ENCODE measurements at places on chromosomes 1 and 21.

DNA sequence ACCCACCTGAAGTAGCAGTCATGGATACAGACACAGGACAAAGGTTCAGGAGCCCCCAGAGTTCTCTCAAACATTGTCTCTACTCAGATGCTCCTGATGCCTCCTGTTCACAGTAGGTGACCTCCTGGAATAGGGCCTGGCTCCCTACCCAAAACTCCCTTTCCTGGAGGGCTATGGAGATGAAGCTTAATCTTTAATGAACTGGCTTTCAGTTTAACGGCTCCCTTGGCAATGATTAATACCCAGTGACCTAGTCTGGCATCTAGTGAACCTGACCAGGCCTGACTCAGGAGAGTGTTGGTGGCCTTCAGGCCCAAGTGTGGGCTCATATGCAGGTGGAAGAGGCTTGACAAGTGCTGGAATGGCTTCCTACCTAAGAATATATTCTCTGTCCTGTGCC lies 65.2 kb upstream of the TRABD2B start:
- DNase-seq: no peak

DNA sequence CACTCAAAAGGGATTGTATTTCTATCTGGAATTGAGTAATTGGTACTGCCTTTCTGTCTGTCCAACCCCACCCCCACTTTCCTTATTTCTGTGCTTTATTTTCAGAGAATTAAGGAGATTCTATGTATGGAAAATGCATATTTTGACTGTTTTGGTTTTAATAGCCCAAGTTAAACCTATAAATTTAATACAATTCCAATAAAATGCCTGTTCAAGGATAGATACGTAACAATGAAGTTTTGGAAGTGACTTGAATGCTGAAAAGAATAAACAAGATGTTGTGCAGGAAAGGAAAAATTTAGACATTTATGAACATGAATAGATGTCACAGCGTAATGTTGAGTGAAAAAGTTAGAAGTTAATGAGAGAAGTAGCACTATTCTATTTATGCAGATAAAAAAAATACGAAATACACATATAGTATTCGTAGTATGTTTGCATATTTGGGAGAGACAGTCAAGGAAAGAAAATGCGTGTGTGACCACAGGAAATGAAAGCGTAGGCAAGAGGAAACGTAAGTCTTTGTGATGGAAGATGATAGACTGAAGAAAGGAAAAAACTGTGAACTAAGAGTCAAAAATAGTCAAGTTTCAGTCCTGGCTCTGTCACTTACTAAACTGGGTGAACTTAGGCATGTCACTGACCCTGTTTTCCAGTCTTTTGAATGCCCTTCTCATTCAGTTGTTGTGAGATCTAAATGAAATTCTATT lies 62.1 kb downstream of the MEF2D start:
- no peak for DNase-seq

GRCh38 chr1:168520052-168520751 lies 23.6 kb downstream of the XCL2 start:
- DNase-seq: no peak

DNA sequence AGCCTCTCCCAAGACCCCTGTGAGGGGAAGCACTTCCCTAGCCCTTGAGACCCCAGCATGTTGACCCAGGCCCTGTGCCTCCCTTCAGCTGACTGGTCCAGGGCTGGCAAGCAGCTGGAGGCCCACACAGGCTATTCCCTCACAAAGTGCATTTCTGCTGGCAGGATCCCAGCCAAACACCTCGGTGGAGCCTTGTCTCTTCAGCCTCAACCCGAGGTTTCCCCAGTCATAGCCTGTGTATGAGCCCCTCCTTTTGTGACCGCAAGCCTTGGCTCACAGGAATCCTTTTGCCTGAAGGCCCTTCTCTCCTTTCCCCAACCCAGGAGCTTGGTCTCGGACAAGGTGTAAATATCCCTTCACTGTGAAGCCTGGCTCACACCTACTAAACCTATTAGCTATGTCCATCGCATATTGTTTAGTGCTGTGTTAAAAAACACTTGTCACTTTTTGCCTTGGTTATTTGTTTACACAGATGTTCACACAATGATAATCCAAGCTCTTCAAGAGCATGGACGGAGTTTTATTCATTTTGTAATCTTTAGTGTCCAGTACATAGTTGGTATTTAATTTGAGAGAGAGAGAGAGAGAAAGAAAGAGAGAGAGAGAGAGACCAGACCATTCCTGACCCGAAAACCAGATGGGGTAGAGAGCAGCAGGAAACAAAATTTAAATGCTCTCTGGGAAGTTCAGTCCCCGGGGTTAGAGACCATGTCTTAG lies 8.5 kb upstream of the CD247 start:
- DNase-seq: no peak

- DNase-seq: no peak
Observed at GRCh38 chr1:31577515-31578192, 1.3 kb downstream of the TINAGL1 start.

DNA sequence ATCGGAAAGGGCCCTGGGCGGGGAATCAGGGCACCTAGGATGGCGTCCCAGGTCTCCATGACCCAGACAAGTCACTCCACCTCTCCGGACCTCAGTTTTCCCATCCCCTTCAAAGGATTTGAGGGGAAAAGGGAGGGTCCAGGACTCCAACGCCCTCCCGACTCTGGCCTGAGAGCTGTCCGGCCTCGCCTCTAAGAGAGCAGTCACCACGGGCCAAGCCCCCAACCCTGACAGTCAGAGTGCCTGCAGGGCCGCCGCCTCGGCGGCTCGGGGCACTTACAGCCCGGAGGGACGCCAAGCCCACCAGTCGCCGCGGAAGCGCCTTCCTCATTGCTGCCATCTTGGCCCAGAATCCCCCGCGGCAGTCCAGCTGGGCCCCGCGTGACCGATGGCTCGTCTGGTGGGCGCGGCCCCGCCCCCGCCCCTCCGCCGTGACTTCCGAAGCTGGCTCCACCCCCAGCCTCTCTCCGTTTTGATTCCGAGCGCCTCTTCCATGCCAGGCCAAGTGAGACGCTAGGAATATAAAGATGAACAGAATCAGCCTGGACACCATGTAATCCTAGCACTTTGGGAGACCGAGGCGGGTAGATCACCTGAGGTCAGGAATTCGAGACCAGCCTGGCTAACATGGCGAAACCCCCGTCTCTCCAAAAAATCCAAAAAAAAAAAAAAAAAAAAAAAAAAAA lies at the start of gene HMGCL:
Gene HMGCL, minus strand, starts transcription at position 354 of the 686 bp plus-strand sequence. Its CDS starts 14 bp downstream, at position 340.
- DNase-seq: peak; percentile 96

GRCh38 chr1:108865316-108865910 lies 8.5 kb upstream of the AKNAD1 start:
- DNase-seq: no peak

DNA sequence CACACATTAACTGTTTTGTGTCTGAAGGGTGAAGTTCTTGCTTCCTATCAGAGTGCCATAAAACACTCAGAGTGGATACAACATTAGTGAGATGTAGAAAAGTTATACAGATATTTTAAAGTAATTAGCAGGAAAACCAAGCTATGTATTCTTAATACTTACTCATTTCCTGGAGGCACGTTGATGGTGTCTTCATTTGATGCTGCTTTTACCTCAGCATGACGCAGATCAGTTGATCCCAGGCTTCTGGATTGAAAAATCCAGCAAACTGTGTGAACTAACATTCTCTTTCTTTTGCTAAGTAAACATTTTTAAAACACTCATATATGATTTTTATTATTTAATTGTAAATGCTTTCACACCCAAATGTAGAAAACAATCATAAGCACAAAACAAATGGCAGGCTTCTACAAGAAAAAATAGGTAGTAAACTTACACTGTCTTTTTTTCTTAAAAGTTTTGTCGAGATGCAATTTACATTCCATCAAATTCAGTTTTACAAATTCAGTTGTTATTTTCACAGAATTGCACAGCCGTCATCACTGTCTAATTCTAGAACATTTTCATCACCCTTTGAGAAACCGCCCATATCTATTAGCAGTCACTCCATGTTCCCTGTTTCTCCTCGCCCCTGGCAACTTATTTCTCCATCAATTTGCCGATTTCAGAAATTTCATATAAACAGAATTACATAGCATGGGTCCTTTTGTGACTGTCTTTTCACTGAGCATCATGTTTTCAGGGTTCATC lies 198.9 kb downstream of the LRRC7 start:
- DNase-seq: no peak

GRCh38 chr1:229230140-229230892 lies 40.6 kb upstream of the RAB4A start:
- DNase-seq: no peak

DNA sequence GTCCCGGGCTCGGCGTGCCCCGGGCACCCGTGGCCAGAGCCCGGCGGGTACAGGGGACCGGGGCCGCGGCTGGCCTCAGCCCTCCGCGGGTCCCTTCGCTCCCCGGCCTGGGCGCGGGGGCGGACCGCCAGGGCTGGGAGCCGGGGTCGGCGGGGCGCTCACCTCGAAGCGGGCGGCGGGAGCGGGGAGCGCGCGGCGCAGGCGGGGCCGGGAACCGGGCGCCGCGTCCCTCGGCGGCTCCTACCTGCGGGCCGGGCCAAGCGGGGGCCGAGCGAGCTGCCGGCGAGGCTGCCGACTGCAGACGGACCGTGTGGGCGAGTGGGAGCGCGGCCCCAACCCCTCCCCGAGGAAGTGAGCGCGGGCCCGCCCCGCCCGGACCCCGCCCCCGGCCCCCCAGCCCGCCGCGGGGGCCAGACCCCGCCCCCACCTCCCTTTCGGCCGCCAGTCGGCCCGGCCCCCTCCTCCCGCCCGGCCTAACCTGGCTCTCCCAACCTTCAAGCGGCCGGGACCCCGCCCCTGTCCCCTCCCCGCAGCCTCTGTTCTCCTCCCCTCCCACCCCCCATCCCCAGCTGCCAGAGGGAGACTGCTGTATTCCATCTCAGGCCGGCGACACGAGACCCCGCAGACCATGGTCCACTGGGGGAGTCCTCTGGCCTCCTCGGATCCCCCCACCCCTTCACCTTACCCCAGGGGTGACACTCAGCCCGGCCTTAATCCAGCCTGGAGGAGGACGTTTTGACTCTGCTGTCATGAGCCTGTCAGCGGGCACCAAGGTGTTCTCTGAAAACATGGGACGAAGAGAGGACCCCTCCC lies at the start of gene FHL3:
Gene FHL3, minus strand, starts transcription at position 320 of the 813 bp plus-strand sequence. CDS start 6,102 bp downstream, outside the sequence.
- peak; percentile 89 for DNase-seq

GRCh38 chr1:91575909-91576519 lies 75.4 kb downstream of the CDC7 start:
- no peak for DNase-seq

GRCh38 chr1:6942990-6943389 lies 157.7 kb downstream of the CAMTA1 start:
- no peak for DNase-seq

DNA sequence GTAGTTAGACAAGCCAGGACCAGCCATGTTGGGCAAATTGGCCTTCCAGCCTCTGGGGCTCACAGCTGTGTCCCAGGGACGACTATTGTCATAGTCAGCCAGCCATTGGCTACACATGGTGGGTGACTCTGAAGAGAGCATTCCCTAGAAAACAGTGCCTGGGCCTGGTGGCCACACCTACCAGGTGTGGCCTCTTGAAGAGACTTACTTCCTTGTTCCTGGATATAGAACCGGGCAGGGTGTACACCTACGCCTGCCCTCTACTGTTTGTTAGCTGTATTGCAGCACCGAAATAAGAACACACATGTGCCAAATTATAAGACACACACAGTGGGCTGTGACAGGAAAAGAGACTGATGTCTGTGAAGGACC lies 134.6 kb upstream of the ARHGEF16 start:
- DNase-seq: no peak

DNA sequence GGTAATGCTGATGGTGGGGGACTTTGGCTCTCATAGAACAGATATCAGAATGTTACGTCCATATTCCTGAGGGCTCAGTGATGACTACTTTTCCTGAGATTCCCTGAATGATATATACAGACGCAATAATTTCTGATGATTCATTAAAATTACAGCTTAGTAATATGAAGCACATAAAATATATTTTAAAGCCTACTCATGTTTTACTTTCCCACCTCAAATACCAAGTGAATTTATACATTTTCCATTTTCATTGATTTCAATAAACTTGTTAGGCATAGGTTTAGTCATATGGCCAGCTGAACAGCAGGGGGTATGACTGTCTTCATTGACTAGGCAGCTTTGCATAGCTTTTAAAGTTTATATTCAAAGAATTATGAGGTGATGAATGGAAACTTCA lies 26.2 kb upstream of the PDC start:
- DNase-seq: no peak

DNA sequence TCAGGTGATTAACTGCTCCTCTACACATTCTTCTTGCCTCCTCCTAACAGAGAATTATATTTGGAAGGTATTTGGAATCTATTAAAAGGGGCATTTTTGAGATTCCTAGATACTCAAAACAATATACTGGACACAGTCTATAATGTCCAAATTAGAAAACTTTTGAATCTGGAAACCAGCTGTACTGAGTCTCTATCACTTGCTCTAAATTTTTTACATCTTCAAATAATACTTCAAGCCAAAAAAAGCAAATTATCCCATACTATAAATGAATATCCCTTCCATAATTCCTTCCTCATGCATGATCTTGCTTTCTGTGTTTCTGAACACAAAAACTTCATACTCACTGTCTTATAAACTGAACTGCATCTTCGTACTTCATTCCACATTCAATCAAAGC lies 28.5 kb downstream of the PTP4A2 start:
- no peak for DNase-seq

DNA sequence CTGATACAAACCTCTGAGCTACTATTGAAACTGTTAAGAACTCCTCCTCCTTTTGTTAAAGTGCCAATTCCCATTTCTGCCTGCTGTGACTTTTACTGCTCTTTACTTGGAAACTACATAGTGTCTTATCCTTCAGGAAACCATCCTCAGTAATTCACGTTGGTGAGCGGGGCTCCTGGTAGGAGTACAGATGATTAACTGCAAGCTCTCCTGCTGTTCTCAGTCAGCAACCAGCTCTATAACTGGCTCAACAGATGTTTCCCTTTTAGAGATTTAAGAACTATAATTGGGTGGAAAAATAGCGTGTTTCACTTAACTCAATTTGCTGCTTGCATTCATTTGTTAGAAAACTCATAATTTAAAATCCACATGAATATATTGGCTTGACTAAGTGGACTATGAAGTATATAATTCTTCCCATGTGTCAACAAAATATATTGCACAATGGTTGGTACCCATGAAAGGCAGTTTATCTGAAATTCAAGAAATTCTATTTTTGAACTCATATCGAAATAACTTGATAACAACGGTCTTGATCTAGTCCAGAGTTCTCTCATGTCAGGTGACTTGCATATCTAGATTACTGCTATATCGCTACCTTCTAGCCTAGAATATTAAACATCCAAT lies 574.0 kb downstream of the KCNT2 start:
- no peak for DNase-seq

DNA sequence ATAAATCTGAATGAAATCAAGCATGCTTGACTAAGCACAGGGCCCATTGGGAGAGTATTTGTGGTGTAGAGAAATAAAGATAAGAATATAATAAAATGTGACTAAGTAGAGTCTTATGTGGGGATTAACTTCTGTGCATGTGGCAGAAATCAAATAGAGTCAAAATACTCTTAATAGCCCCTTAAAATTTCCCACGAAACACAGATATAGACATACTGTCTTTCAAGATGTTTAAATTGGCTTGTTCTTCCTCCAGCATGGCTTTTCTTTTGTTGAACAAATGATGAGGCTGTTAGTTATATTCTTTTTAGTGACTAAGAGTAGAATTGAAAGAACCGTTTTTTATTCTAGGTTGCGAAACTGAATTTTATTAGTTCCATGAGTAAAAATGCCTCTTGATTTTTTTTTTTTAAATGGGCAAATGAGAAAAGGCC lies 112.3 kb downstream of the RPS6KC1 start:
- DNase-seq: no peak

DNA sequence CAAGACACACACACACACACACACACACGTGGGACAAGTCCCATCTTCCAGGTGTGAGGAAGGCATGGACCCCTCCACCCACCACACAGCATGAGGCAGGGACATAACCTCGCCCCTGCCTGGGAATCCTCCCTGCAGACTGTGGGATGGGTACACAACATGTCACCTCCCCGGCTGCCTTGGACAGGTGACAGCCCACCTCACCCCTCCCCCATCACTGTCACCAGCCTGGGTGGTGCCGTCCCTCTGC lies 40.7 kb downstream of the AHDC1 start:
- DNase-seq: peak; percentile 34

All from femur (tissue), 1 donor.